Urinary bladder (tissue), 4 donors: ENCODE measurements at places on chromosomes 5 and 9. TPM values are rescaled to one million over a fixed set of nuclear protein-coding genes. Genes with fewer than 3 reads are reported as not detected.

TMEM174 gene
- total RNA-seq = not detected

IL4 gene
- not detected for total RNA-seq

CDKN2B gene
- 1.8 TPM for total RNA-seq

KIF4B gene
- 0.05 TPM for total RNA-seq

RFK gene
- total RNA-seq = 25.0 TPM

PIP5KL1 gene
- total RNA-seq = 0.48 TPM

PCDHB8 gene
- total RNA-seq = 1.6 TPM

F2RL2 gene
- total RNA-seq = 2.1 TPM

ARID3C gene
- not detected for total RNA-seq

SLC36A3 gene
- total RNA-seq = not detected

CER1 gene
- total RNA-seq = 0.74 TPM

TOMM5 gene
- total RNA-seq = 95.4 TPM

COX7C gene
- total RNA-seq = 339 TPM

MEF2C gene
- total RNA-seq = 166 TPM

COL5A1 gene
- 622 TPM for total RNA-seq

HSPA4 gene
- total RNA-seq = 79.2 TPM

NOTCH1 gene
- 25.6 TPM for total RNA-seq

SEMA5A gene
- total RNA-seq = 78.6 TPM

IFNA10 gene
- not detected for total RNA-seq

PRRT1B gene
- total RNA-seq = not detected

RAI14 gene
- total RNA-seq = 83.9 TPM

LYSMD3 gene
- total RNA-seq = 48.1 TPM

LECT2 gene
- not detected for total RNA-seq

LRRC19 gene
- total RNA-seq = 0.11 TPM

HSPB3 gene
- 12.4 TPM for total RNA-seq

PLPPR1 gene
- total RNA-seq = 0.95 TPM

CWC27 gene
- 21.8 TPM for total RNA-seq

PDE8B gene
- total RNA-seq = 2.9 TPM

CLIC3 gene
- 3.6 TPM for total RNA-seq

PPIC gene
- total RNA-seq = 94.0 TPM

ECM2 gene
- total RNA-seq = 64.1 TPM

NTNG2 gene
- 2.8 TPM for total RNA-seq

RLN2 gene
- not detected for total RNA-seq

KIF20A gene
- 25.4 TPM for total RNA-seq

PRDM9 gene
- total RNA-seq = not detected

MOB3B gene
- 8.0 TPM for total RNA-seq

CCDC180 gene
- 10.0 TPM for total RNA-seq

FAM78A gene
- total RNA-seq = 3.1 TPM

TAF11L7 gene
- total RNA-seq = not detected

GHR gene
- total RNA-seq = 34.6 TPM

MEGF10 gene
- 8.7 TPM for total RNA-seq

RANBP6 gene
- total RNA-seq = 36.5 TPM

PCDHGA11 gene
- total RNA-seq = 12.5 TPM

ARHGEF39 gene
- total RNA-seq = 4.7 TPM

RIMOC1 gene
- total RNA-seq = 25.2 TPM

SPINK4 gene
- total RNA-seq = not detected

SPATA9 gene
- total RNA-seq = 2.1 TPM

DEPDC1B gene
- 8.4 TPM for total RNA-seq
